ENCODE measurements at places on chromosomes 13 and 19. TPM values are rescaled to one million over a fixed set of nuclear protein-coding genes. Genes with fewer than 3 reads are reported as not detected.

DNA sequence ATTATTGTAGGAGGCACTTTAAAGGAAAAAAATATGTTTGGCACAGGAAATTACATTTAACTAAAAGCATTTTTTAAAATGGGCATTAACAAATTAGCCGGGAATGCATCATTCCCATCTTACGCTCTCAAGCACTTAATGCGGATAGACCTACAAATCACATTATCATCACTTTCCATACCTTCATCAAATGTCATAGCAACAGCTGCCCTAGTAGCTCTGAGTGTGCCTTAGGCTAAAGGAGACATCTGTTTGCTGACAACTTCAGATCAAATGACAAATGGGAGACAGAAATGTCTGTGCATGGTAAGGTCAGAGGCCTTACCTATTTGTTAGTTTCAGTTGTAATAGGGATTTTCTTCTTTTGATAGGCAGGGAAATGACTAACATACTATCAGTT lies 773.2 kb upstream of the SLC10A2 start:
- no peak for DNase-seq

- no peak for DNase-seq
Measured at GRCh38 chr19:29320086-29320485, 107.1 kb upstream of the UQCRFS1 start.

DNA sequence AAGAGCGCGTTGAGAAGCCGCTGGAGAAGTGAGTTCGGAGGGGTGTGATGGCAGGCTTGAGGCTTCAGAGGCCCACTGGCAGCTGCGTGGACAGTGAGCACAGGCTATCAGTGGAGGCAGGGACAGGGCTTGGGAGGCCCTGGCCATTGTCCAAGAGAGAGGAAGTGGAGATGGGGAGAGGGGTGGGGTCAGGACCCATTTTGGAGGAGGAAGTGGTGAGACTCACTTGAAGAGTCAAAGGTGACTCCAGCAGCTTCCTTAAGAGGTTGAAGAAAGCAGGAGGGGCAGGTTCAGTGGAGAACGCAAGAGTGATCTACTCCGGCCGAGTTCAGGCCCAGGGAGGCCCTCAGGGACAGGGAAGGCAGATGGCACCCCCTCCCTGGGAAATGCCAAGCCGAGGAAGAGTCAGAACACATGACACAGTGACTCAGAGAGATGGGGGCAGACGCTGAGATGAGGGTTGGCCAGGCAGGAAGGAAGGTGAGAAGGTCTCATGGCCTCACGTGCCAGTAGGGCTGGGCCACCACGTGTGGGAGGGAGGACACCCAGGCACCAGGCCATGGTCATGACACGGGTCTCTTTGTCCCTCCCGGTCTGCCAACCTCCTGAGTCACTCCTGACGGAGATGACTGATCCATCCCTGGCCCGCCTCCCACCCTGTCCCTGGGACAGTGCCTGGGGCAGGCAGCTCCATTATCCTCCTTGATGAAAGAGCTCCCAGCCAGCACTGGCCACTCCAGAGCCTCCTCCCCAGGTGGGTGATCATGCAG lies 10.1 kb upstream of the CD22 start:
- no peak for DNase-seq

- no peak for DNase-seq
Measured at GRCh38 chr13:105513448-105513847, 1022.0 kb downstream of the EFNB2 start.

- no peak for DNase-seq
Measured at GRCh38 chr13:89455741-89456140, 1784.6 kb downstream of the SLITRK5 start.

GRCh38 chr19:49133621-49134454 lies 14.5 kb downstream of the PPFIA3 start:
- DNase-seq, result peak; percentile 62

Gene SIGLEC10
- polyA plus RNA-seq, result 1.5 TPM
